ENCODE measurements at places on chromosomes 3 and 15.

DNA sequence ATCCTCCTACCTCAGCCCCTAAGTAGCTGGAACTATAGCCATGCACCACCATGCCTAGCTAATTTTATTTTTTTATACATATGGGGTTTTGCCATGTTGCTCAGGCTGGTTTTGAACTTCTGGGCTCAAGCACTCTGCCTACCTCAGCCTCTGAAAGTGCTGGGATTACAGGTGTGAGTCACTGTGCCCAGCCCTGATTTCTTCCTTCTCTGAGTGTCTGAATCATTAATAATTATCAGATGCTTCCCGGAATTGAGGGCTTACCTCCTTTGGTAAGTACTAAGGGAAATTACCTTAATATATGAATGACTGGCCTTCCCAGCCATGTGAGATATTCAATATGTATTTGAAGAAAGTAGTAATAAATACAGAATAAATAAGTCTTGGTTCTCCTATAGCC, 7.2 kb downstream of the CLPX start:
- no peak for DNase-seq

GRCh38 chr15:45088801-45089711, 24.9 kb downstream of the DUOX2 start:
- no peak for DNase-seq

DNA sequence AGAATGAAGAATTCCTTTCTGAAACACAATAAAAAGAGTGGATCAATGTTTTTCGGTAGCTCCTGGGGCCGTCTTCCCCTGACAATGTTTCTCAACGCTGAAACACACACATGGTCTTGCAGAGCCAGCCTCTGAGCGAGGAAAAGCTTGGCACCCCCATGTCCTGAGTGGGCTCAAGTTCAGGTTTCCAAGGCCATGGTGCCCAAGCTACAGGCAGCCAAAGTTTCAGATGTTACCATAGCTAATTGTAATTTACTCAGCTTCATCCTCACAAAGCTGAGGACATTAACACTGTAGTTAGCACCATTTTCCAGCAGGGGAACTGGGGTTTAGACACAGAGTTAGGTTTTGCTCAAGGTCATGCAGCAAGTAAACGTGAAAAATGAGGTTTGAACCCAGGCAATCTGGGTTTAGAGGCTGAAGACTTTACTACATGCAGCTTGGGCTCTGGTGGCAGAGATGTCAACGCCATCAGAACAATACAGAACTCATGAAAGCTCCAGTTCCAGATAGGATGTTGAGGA, 199.1 kb downstream of the TJP1 start:
- no peak for DNase-seq

- DNase-seq = peak; percentile 6
These were observed 31.5 kb upstream of the LDHAL6B start for GRCh38 chr15:59174835-59175831.

DNA sequence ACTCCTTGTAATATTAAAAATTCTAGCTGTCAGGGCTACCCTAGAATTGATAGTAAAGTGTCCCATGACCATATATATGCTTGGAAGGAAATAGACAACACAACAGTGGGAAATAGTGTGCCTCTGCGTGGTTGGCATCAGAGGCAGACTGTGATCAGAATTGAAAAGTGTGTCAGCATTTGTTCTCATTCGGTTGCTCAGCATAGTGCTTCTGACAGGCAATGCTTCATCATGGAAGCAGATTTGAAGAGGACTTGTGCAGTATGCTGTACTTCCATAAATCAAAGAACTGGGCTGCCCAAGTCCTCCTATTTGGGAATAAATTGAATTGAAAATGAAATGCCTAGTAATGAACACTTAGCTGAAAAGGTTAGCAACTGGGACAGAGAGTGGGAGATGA, 435.7 kb downstream of the DIPK2A start:
- DNase-seq = no peak

- DNase-seq = no peak
These were observed 10.6 kb downstream of the LRRC58 start for GRCh38 chr3:120338517-120338916.

DNA sequence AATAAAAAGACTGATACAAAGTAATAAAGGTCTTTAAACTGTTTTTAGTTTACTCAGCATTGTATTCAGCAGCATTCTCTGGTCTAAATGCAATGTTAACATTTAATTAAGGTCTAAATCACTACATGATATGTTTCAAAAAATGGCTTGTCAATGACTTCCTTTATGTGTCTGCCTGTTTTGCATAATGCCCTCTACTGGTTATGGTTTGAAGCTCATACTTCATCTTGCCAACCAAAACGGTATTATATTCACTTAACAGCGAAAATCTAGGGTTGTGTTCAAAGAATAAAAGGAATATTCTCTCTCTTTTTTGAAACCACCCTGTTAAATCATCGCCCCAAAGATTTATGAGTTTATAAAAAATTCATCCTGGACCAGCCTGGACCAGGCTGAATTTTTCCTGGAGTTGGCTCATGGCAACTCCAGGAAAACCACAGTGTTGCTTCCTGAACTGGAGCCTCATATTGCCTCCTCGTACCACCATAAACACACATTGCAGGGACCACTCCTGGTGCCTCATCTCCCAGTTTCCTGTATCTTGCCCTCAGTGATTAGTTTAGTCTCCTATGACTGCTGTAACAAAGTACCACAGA, 6.7 kb upstream of the NCEH1 start:
- no peak for DNase-seq

- DNase-seq = no peak
These were observed 4.7 kb upstream of the ARHGEF3 start for GRCh38 chr3:56806407-56806806.

DNA sequence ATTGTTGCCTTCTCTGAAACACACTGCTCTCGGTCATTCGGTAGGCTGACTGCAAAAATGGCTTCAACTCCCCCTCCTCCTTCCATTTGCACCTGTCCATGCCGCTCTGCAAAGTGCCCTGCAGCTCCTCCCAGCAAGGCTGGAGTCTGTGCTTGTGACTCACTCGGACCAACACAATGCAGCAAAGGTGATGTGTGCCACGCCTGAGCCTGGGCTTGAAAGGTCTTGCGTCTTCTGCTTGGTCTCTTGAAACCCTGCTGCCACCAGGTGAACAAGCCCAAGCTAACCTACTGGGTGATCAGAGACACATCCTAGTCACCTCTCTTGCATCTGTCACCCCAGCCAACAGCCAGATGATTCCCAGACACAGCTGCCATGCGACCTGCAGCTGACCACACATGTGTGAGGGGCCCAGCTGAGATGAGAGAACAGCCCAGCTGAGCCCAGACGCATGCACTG, 71.1 kb downstream of the MGLL start:
- DNase-seq = no peak

GRCh38 chr15:91476861-91477260, 376.6 kb upstream of the SLCO3A1 start:
- no peak for DNase-seq

DNA sequence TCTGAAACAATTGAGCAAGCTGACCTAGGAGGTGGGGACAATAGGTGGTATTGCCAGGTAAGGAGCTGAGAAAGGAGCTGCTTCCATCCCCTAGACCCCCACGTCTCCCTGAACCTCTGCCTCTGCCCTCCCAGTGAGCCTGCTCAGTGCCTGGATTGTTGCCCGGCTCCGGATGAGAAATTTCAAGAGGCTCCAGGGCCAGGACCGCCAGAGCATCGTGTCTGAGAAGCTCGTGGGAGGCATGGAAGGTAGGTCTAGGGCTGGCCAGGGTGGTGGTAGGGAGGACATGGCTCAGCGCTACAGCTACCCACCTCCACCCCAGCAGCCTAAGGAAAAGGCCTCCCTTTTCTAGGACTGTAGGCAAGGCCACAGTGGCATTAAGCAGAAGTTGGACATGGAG, 13.3 kb downstream of the DUOX1 start:
- DNase-seq = no peak

DNA sequence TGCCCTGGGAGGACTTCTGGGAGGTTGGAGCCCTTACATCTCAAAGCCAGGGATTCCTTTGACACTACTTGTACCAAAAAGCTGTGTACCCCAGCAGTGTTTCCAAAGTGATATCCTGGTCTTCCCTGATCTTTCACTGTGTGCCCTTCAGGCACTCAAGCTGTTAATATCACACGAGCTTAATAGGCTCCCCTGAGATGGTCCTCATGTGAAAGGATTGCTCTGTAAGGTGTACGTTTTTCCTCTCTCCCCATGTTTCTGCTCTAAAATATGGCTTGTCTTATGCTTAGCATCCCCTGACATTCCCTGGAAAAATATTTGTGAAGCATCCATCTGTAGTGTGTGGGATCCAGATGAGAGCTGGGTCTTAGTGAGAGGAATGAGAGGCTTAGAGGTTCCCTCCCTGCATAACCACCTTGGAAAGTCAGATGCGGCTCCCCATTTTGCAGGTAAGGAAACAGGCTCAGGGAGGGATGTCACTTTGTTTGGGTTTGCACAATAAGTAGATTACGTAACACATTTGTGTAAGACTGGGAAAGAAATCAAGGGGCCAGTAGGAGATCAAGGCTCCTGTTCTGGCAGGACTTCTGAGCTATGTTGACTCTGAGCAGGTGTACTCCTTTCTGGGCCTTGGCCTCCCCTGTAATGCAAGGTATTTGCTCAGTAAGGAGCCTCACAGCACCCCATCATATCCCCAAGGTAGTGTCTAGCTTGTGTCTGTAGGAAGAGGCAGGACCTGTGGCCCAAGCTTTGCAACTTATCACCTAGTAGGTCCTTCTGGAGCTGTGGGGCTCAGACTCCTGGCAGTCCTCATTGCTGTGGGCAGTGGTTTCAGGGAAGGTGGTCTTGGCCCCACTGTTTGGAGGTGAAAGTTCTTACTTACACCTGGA, 667 bp upstream of the ACOX2 start:
- DNase-seq = no peak

GRCh38 chr3:134235577-134236076, 15.0 kb downstream of the RYK start:
- DNase-seq = no peak

DNA sequence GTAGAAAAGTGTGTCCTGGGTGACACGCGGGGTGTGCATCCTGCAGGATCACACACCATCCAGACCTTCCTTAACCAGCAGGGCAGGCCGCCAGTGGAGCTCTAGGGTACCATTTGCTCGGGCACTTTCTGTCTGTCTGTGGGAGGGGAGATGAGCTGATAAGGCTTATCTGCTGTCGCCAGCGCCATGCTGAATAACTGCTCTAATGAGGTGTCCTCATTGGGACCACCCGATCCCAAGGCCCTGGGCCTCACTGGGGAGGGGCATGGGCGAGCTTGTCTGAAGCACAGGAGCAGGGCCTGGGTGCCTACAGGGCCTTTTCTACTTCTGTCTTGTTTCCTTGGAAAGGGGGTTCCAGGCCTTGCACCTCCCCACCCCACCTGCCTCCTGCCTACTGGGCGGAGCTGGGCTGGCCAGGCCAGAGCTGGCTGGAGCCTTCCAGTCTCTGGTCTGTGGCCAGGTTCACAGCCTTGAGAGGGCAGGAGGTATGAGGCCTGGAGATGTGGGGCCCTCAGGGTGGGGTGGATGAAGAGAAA, 2.5 kb upstream of the GATA2 start:
- no peak for DNase-seq

GRCh38 chr15:75682181-75683135, 30.2 kb downstream of the CSPG4 start:
- no peak for DNase-seq

- DNase-seq = no peak
These were observed 499.8 kb upstream of the TPRG1 start for GRCh38 chr3:188671971-188672370.

DNA sequence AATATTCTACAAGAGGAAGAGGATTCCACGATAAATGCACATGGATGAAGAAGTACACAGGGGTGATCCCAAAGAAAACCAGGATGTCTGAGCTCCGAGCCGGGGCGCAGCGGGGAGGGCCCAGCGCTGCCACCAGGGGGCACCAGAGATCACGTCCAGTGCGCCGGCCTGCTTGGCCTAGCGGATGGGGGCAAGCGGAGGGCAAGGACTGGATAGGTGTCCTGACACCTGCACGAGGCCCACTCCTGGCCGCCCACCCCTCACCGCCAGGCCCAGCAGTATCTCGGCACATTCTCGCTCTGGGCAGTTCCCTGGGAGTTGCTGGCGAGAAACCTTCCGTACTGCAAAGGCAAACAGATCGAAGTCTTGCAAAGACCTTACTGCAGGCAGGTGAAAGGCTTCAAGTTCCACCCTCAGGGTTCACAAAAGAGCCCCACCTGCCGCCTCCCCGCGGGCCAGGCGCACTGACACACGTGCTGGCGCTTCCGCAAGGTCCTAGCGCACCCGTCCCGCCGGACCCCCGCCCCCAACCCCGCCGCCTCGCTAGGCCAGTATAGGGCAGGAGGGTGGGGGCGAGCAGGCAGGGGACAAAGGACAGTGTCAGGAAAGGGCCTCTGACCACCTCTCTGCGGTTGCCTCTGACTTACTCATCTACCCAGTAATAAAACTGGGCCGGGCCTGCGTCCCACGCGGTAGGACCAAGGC, 3.3 kb downstream of the ANKRD63 start:
- DNase-seq = peak; percentile 64

DNA sequence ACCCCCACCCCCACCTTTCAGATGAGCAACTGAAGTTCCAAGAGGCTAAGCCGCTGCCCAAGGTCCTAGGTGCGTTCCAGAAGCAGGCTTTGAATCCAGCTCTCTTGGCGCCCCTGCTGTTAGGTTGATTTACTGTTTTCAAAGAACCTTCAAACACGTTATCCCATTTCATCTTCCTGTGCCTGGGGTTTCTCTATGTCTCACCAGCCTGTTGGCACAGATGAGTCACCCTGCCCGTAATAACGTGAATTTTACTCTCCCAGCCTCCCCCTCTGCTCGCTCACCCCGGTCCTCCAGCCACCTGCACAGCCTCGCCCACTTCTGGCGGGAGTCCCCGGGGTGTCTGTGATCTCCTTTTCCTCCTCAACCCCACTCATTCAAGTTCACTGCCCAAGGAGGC, 13.0 kb upstream of the TSEN2 start:
- DNase-seq = peak; percentile 55

DNA sequence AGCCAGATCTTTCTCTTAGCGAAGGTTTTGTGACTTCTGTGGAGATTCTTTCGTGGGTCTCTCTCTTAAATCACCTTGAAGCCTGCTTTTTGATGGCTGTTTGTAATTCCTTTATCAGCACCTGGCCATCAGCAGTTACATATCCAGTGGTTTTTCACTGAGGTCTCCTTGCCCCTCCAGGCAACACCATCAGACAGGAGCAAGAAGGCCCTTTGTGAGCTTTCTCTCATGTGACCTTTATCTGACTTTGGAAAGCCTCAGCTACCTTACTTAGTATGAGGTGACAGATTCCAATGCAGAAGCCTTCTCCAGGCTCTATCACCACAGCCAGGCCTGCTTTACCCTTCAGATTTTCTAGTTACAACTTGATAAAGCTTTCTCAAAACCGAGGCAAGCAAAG, 30.0 kb upstream of the P3H2 start:
- DNase-seq = no peak

DNA sequence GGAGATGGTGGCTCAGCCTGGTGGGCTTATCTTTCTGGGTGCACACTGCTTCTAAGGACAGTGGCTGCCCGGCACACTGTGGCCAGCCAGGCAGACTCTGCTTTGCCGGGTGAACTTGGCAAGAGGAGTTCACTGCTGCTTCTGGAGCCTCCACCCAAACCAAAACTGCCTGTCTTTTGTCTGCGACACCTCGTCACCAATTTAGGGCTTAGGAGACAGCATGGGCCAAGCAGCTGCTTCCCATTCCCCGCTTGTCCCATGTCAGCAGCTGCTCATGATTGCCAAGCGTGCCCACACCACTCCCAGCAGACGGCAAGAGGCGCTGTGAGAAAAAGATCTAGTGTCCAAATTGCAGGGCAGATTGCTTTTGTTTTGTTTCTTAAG, 57.3 kb downstream of the LSM3 start:
- no peak for DNase-seq

- no peak for DNase-seq
These were observed 25.6 kb upstream of the KBTBD12 start for GRCh38 chr3:127889461-127889863.

- DNase-seq = no peak
These were observed 45.0 kb downstream of the SUCNR1 start for GRCh38 chr3:151918253-151919029.
